ENCODE measurements at places on chromosomes 7 and 10. TPM values are rescaled to one million over a fixed set of nuclear protein-coding genes. Genes with fewer than 3 reads are reported as not detected.

TCTN3 gene
- total RNA-seq = 26.9 TPM

AKR1D1 gene
- total RNA-seq = not detected

MYO1G gene
- not detected for total RNA-seq

LRRC17 gene
- total RNA-seq = 2.0 TPM

ACHE gene
- not detected for total RNA-seq

NAT16 gene
- total RNA-seq = not detected

LBX1 gene
- not detected for total RNA-seq

TEX36 gene
- total RNA-seq = not detected

STRIP2 gene
- 3.8 TPM for total RNA-seq

ATP6V1F gene
- 129 TPM for total RNA-seq

CTTNBP2 gene
- 2.5 TPM for total RNA-seq

PPP1R3C gene
- 6.7 TPM for total RNA-seq

All from airway epithelial cell (primary cell).